ENCODE measurements at places on chromosomes 2 and 18.

DNA sequence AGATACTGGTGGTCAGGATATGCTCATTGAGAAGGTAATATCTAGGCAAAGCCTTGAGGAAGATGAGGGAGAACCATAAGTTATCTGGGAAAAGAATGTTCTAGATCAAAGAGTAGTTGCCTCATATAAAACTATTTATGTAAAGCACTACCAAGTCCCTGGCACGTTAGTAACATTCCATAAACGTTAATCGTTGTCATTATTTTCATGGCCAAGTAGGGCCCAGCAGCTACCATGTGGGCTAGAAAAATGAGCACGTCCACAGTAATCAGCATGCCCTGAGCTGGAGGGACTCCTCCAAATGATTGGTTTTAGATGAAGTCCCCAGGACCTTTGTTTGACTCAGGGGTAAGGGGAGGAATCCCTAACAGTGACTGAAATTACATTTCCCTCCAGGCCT is 32.7 kb upstream of the AFTPH start:
- DNase-seq, result no peak

GRCh38 chr2:30716123-30716900 is 90.9 kb downstream of the CAPN13 start:
- DNase-seq, result peak; percentile 38

- no peak for DNase-seq
Observed at GRCh38 chr2:208049006-208049405, 23.7 kb upstream of the PLEKHM3 start.

DNA sequence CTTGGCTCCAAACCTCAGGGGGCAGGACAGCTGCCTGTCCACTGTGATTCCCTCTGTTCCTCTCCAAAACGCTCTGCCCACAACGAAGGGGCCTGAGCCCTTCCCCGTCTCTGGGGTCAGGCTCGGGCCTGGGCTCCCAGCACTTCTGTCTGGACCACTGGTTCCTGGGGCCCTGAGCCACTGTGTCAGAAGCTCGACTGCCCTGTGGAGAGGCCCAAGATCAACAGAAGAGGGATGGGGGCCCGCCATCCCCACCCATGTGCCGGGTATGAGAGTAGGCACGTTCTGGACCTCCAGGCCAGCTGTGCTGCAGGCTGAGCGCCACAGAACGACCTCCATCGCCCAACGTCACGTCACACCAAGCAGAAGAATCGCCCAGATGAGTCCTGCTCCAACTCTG is 119.9 kb upstream of the HS6ST1 start:
- DNase-seq, result peak; percentile 4

- no peak for DNase-seq
Observed at GRCh38 chr2:97849881-97850528, 136.6 kb downstream of the ZAP70 start.
